ENCODE measurements at places on chromosomes 7 and 10. TPM values are rescaled to one million over a fixed set of nuclear protein-coding genes. Genes with fewer than 3 reads are reported as not detected.

The PLXNA4 gene
- 12.2 TPM for total RNA-seq

The KEL gene
- total RNA-seq, result not detected

The SCIN gene
- total RNA-seq, result 0.49 TPM

The FAM25G gene
- total RNA-seq, result not detected

The SLC29A4 gene
- total RNA-seq, result 0.21 TPM

The RBP4 gene
- 23.3 TPM for total RNA-seq

The NUTM2B gene
- total RNA-seq, result 0.78 TPM

The ADAM22 gene
- total RNA-seq, result 5.4 TPM

The CRYGN gene
- total RNA-seq, result 0.35 TPM

The MUC3A gene
- 0.49 TPM for total RNA-seq

The LMOD2 gene
- not detected for total RNA-seq

The HPSE2 gene
- 1.8 TPM for total RNA-seq

The MMS19 gene
- total RNA-seq, result 46.8 TPM

The TNPO3 gene
- 29.5 TPM for total RNA-seq

The VWDE gene
- not detected for total RNA-seq

The ZNF212 gene
- total RNA-seq, result 6.6 TPM

The CPN1 gene
- not detected for total RNA-seq

The MYL10 gene
- not detected for total RNA-seq

The POMZP3 gene
- 6.8 TPM for total RNA-seq

The ANKRD16 gene
- 10.4 TPM for total RNA-seq

The COL17A1 gene
- total RNA-seq, result 0.95 TPM

The ITIH2 gene
- total RNA-seq, result not detected

The NME8 gene
- total RNA-seq, result not detected

The CCDC186 gene
- total RNA-seq, result 15.2 TPM

The ABCC2 gene
- total RNA-seq, result 1.2 TPM

The GIMAP2 gene
- 18.0 TPM for total RNA-seq

The TDRD1 gene
- not detected for total RNA-seq

The SEMA4G gene
- 4.3 TPM for total RNA-seq

The TSPAN33 gene
- total RNA-seq, result 6.3 TPM

The CNPY1 gene
- not detected for total RNA-seq

The TNRC18 gene
- 182 TPM for total RNA-seq

The CALCR gene
- not detected for total RNA-seq

The STK31 gene
- total RNA-seq, result 1.5 TPM

The ERVW-1 gene
- total RNA-seq, result not detected

The PRTFDC1 gene
- 6.2 TPM for total RNA-seq

The CXCL12 gene
- 149 TPM for total RNA-seq

The TMEM184A gene
- not detected for total RNA-seq

The ASB10 gene
- total RNA-seq, result not detected

The KIAA1217 gene
- total RNA-seq, result 15.2 TPM

The ZNF804B gene
- total RNA-seq, result not detected

The MRC1 gene
- 62.6 TPM for total RNA-seq

The CRCP gene
- total RNA-seq, result 32.5 TPM

The INTS1 gene
- total RNA-seq, result 89.6 TPM

The SHH gene
- total RNA-seq, result 0.28 TPM

The UCMA gene
- not detected for total RNA-seq
